ENCODE measurements at places on chromosomes 5 and 9. TPM values are rescaled to one million over a fixed set of nuclear protein-coding genes. Genes with fewer than 3 reads are reported as not detected.

Gene RMRP
- not detected for total RNA-seq

Gene CATSPER3
- total RNA-seq: 0.42 TPM

Gene FOXI1
- not detected for total RNA-seq

Gene PBX3
- 11.4 TPM for total RNA-seq

Gene SPZ1
- not detected for total RNA-seq

Gene TYRP1
- total RNA-seq: not detected

Gene MTX3
- total RNA-seq: 6.2 TPM

Gene RNF180
- 0.32 TPM for total RNA-seq

Gene DNAH5
- total RNA-seq: 1.8 TPM

Gene IPO11
- total RNA-seq: 17.5 TPM
